A549 (cell line): ENCODE measurements at places on chromosomes 6 and 20. TPM values are rescaled to one million over a fixed set of nuclear protein-coding genes. Genes with fewer than 3 reads are reported as not detected.

DNA sequence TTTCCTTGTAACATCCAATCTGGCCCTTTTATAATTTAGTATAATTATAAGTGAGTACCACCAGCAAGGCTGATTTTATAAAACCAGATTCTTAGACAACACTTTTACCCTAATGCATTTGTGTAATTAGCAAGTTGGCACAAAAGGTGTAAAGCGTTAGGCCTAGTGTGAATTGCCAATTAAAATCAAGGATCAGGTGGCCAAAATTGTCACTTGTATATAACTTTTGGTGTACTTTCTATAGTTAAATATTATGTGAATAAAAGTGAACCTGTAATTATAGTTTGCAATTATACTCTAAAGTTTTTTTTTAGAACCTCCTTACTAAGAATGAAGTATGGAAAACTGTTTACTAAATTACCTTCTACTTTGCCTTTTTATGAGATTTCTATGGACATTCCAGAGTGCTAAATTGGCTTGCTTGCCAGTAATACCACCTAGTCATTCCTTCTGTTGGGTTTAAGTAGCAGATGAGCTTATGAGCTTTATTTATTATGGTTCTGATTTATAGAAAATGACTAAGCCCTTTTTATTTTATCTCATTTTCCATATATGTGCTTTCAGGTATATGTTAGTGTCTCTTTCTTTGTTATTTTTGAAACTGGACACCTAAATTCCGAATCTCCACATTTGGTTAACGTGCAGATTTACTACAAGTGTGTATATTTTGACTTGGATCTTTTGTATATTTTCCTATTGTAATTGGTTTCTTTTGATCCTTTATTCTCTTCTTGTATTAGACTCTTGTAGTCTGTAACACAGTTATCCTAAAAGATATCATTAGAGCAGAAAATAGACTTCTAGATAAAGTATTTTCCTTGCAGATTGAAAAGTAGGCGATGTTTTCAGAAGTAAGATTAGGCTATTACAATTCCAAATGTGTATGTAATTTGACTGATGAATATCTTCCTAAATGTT, 3.9 kb downstream of the STXBP5 start:
- DNase-seq, result no peak

HLA-DRB1 gene
- not detected in 3 replicates for polyA plus RNA-seq

C20orf204 gene
- 0.49 to 0.69 TPM (median 0.59 TPM) in 3 replicates for polyA plus RNA-seq

DNA sequence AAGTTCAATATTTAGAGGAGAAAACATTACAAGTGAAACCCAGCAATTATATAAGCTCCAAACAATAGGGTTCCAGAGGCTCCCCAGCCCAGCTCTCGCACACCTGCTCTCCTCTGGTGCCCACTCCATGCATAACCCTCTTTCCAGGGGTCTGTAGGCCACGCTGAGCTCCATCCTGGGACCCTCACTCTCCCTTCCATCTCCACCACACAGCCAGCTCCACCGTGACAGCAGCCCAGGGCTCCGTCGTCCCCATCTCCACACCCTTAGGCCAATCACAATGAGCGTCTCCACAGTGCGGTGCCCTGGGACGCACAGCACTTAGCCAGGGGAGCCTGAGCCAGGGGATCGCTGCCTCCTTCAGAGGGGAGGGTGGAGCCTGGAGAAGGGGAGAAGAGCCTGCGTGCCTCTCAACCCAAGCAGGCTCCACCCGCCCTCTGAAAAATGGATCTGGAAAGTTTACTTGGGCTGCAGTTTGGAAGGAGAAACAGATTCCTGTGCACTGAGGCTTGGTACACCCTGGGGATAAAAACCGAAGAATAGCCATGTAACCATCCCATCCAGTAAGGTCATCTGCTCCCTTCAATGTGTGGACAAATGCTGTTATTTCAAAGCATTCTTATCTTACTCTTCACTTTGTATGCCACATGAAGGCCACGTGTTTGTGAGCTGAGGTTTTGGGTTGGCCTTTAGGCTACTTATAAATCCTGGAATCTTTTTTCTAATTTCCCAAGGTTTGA, 72.4 kb upstream of the GGTLC1 start:
- DNase-seq, result no peak

LPIN3 gene
- 11.7 to 16.3 TPM (median 14.4 TPM) in 3 replicates for polyA plus RNA-seq

KCNK15 gene
- 0.41 to 0.67 TPM (median 0.43 TPM) in 3 replicates for polyA plus RNA-seq

APCDD1L gene
- polyA plus RNA-seq, result not detected in 3 replicates
